ENCODE measurements at places on chromosomes 5 and 9. TPM values are rescaled to one million over a fixed set of nuclear protein-coding genes. Genes with fewer than 3 reads are reported as not detected.

SNCAIP gene
- total RNA-seq: 0.83 TPM

RAD50 gene
- 24.0 TPM for total RNA-seq

PCDHGA12 gene
- total RNA-seq: 11.9 TPM

TLE1 gene
- 77.3 TPM for total RNA-seq

- DNase-seq: no peak
- H3K27me3 ChIP-seq: no peaks in the 10 kb centered on the region
- no peaks in the 10 kb centered on the region for H3K36me3 ChIP-seq
- no peak overlapping the region for H3K27ac ChIP-seq
- peaks cover 18% of the 10 kb centered on the region for H3K4me1 ChIP-seq
Observed at GRCh38 chr5:113269023-113269997, 165.5 kb downstream of the TSSK1B start.

- no peak for DNase-seq
- no peaks in the 10 kb centered on the region for H3K4me1 ChIP-seq
- H3K27me3 ChIP-seq: no peaks in the 10 kb centered on the region
- no peaks in the 10 kb centered on the region for H3K36me3 ChIP-seq
Observed at GRCh38 chr5:76230711-76231285, 147.6 kb downstream of the SV2C start.

DNA sequence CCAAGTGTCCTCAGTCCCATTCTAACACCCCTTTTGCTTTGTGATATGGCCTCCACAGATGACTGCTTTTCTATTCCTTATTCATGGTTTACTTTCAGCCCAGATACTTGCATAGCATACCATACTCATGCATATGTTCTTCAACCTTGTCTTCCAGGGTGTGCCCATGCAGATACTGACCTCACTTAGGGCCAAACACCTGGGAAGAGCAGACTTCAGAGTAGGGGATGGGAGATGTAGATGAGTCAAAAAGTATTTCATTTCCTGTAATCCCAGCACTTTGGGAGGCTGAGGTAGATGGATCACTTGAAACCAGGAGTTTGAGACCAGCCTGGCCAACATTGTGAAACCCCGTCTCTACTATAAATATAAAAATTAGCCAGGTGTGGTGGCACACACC, 58.3 kb downstream of the NRG2 start:
- peaks cover 19% of the 10 kb centered on the region for H3K4me1 ChIP-seq
- no peak for DNase-seq
- H3K4me3 ChIP-seq: no peak overlapping the region
- H3K36me3 ChIP-seq: no peaks in the 10 kb centered on the region
- no peaks in the 10 kb centered on the region for H3K27me3 ChIP-seq

DNA sequence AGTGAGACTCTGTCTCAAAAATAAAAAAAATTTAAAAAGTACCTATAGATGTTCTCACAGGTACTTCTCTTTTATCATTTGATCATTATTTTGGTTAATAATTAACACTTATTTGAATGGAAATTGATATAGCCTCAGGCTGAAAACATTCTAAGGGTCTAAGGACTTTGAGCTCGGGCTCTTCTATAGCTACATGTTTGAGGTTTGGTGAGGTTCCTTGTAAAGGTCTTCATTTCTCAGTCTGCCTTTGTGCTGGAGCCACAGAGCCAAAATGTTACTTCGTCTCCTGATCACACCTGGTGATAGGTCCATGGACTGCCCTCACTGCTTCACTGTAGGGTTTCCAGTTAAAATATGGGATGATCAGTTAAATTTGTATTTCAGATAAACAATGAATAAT, 22.6 kb downstream of the ARHGEF37 start:
- H3K27ac ChIP-seq: no peak overlapping the region
- DNase-seq: no peak
- H3K36me3 ChIP-seq: peaks cover 46% of the 10 kb centered on the region

DNA sequence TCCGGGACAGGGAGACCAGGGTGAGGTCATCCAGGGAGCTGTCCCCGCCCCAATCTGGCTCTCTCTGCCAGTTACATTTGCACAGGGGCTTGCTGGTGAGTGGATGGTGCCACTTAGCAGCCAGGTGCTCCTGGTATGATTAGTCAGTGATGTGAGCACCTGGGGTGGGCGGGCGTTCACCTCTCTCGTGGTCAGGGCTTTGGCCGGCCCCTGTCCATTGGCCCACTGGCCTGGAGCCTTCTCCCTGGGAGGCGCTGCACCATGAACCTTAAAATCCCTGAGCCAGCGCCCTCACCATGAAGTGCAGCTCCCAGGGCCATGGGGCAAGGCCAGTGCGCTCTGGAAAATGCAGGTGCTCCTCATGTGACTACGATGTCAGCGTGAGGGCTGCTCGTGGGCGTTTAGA, 2.0 kb downstream of the NKD2 start:
- H3K4me1 ChIP-seq: peaks cover 33% of the 10 kb centered on the region
- H3K36me3 ChIP-seq: no peaks in the 10 kb centered on the region
- H3K27ac ChIP-seq: no peak overlapping the region
- H3K4me3 ChIP-seq: no peak overlapping the region

DNA sequence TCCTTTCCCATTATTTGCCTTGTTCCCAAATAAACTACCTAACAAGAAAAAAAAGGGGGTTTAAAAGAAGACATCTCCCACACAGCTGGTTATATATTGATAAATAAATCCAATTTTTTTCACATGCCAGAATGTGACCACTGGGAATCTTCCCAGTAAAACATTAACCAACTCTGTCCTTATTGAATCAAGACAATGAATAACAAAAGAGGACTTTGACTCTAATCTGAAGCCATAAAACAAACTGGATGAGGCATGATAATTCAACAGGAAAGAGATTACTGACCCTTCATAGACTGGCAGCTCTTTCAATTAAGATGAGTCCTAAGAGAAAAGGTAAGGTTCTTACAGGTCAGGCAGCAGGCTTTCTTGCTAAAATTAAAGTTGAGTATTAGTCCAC, 165.8 kb upstream of the CDH6 start:
- no peak overlapping the region for H3K4me3 ChIP-seq
- H3K4me1 ChIP-seq: no peaks in the 10 kb centered on the region
- no peaks in the 10 kb centered on the region for H3K36me3 ChIP-seq
- no peaks in the 10 kb centered on the region for H3K27me3 ChIP-seq
- no peak overlapping the region for H3K27ac ChIP-seq

DNA sequence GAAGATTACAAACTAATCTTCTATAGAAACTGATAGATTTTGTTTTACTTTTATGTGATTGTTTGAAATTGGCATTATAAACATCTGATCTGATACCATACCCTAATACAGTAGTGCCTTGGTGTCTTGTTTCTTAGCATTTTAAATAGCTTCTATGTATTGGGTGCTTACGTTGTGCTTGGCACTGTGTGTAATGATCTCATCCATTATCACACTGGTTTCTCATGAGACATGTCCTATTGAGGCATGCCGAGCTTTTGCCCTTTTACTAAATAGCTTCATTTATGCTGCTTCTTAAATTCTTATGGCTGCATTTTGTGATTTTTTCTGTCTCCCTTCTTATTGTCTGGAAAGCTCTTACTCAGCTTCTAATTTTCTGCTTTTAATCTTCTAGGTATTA, 48.2 kb upstream of the TLR4 start:
- H3K27me3 ChIP-seq: no peaks in the 10 kb centered on the region
- no peaks in the 10 kb centered on the region for H3K36me3 ChIP-seq
- H3K4me3 ChIP-seq: no peak overlapping the region
- H3K4me1 ChIP-seq: no peaks in the 10 kb centered on the region
- H3K27ac ChIP-seq: no peak overlapping the region
- no peak for DNase-seq

All from esophagus muscularis mucosa (tissue), 4 donors.